ENCODE measurements at places on chromosomes 3 and 15.

- DNase-seq: no peak
Measured at GRCh38 chr15:45892182-45892581, 257.4 kb downstream of the SQOR start.

DNA sequence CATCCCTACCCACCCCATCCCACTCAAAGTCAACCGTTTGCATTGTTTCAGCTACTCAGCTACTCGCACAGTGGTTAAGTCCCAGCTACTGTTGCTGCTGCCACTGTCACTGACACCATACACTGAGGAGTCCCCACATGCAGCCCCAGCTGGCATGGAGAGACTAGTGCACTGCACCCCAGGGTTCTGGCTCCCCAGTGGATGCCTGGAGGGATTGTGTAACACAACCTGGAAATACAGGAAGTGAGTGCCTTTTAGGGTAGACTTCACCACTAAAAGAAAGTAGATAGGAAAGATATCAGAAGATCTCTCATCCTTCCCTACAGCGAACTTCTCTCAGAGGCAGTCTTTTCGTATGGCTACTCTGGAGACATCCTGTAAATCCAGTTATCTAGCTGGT, 169.2 kb upstream of the STRIT1 start:
- no peak for DNase-seq

DNA sequence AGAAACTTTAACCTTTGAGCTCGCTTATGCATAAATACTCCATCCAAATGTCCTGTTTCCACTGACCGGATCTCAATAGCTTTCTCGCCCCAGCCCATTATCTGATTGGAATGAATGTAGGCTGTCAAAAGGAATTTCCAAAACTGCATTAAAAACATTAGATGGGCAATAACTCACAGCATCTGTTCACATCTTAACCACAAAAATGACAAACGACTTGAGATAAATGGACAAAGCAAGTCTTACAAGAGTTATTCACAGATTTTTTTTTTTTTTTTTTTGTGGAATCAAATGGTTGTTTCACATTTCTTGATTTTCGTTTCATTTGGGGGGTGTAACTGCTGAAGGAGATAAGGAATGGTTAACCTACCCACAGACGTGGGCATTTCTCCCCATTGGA, 39.7 kb upstream of the SLC2A2 start:
- DNase-seq: no peak

DNA sequence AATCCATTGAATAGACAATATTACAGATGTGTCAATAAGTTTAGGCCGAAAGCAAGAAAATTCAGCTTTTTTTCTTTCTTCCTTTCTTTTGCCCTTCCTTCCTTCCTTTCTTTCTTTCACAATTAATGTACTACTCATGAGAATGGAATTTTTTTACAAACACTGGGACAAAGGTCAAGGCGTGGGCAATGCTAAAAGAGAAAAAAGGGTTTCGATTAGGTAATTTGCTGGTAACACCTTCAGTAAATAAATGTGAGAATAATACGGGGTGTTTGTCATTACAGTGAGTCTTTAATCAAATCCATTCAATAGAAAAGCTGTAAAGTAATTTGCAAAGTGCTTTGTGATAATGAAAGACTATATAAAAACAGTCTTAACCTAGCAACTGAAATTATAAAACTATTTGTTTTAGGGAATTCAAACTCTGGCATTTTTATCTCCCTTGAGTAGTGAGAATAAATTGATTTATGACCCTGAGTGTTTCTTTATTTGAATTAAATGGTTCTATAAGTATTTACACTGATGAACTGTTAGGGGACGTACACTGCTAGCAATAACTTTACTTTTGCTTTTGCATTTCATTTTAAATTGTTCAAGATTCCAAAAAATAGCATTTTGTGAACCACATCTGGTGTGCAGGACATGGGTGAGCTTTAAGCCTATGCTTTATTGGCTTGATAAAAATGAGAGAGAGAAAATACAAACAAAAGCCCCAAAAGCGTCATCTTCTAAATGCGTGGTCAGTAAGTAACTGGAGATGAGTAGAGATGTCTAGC, 104.2 kb upstream of the THRB start:
- DNase-seq: no peak

DNA sequence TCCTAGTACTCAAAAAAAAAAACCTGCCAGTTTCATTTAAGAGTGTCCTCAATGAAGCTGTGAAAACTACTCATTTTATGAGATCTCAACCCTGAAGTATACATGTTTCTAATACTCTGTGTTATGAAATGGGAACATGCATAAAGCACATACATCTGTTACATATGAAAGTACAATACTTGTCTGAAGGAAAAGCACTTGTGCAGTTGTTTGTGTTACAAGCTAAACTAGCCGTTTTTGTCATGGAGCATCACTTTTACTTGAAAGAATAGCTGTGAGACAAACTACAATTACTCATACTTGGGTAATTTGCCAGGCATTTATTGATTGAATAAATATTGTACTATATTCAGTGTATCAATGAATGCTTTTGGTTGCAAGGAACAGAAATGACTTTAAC, 72.7 kb downstream of the TIPARP start:
- DNase-seq: no peak

DNA sequence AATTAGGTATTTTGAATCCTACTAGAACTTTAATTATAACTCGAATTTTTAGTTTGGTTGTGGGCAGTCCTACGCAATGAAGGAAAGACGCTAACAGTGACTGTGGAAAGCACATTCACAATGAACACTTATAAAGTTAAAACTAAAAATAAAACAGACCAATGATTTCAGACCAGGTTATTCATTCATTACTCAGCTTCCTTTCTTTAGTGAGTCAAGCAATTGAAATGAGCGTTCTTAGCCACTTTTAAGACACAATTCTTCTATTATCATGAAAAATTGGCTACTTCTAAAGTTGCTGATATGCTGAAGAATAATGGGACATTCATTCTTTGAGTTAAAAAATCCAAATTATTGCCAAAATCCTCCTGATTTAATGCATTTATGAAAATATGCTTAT, 66.0 kb upstream of the CMSS1 start:
- no peak for DNase-seq

DNA sequence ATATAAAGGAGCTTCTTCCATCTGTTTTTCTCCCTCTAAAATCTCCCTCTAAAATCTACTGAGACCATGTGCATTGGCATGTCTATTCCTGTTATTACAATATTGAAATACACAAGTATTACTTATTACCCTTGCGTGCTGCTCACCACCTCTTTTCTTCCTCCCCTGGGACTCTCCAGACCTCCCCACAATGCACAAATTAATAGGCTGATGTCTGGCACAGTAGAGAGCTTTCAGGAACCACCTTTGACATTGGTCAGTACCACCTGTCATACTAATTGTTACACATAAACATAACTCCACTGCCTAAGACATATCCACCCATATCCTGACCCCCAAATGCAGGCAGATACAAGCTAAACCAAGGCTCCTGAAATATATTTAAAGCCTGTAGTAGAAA, 722.6 kb downstream of the FHIT start:
- DNase-seq: no peak

DNA sequence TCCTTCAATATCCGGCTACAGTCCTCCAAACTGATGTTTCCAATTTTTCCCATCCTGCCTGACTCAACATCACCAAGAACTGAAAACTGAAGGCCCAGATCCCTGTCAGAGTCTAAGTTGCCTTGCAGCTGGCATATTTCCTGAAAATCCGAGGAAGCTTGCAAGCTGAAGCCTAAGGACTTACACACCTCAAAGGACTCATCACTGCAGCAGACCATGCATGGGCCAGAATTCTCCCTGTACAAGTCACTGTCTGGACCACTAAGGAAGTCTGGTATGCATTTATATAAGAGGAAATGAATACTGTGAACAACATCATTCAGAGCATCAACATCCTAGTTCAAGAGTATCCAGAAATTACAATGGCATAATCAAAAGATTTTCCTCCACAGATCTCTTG, 548.8 kb upstream of the MDFIC2 start:
- no peak for DNase-seq

DNA sequence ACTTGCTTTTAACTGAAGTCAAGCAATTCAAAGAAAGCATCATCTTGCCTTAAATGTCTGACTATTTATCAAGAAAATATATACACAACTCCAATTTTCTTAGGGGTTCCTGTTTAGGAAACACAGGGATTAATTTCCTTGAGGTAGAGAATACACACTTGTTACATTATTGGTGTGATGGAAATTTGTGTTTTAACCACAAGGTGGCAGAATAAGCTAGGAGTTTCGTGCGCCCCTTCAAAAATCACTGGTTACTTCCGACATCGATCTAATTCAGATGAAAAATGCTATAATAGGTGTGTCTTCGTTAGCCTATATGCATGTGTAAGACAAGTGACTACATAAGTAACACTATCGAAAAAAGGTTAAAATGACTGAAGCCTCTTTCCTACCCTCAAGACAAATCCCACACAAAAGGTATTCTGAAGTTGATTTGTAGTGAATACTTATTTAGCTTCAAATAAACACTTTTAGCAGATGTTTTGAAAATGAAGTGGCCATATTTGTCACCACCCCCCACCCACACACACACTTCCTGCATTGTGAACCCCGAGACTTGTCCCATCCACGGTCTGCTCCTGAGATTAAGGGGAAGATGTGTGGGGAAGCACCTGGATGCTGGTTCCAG, 246.5 kb downstream of the ROBO1 start:
- peak; percentile 39 for DNase-seq

- DNase-seq: no peak
Measured at GRCh38 chr3:59935025-59935424, 885.2 kb upstream of the CFAP20DC start.

DNA sequence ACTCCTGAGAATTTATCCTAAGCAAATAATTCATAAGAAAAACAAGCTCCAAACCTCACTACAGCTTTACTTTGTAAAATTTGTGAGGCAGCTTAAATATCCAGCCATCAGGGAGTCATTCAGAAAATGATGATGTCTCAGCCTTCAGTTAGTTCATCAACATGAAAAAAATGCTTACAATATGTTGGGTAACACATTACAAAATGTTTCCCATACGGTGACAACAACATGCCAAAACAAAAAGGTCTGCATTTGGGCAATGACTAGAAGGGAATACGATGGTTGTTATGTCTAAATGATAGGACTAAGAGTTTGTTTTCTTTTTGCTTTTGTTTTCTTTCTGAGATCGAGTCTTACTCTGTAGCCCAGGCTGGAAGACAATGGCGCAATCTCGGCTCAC, 47.0 kb upstream of the CFAP161 start:
- no peak for DNase-seq

DNA sequence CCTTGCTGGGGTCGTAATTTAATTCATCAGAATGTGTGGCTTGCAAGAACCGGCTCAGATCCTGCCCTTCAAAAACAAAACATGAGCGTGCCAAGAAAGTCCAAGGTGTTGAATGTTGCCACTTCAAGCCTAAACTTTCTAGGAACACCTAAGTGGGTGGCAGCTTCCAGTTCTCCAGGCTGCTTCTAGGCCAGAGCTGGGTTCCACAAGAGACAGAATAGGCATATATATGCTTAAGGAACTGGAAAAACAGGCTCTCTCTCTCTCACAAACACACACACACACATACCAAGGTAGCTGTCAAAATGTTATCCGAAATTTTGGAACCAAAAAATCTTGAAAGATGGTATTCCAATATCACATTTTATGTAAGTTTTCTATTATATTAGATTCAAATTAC, 890 bp upstream of the ADIPOQ start:
- no peak for DNase-seq

DNA sequence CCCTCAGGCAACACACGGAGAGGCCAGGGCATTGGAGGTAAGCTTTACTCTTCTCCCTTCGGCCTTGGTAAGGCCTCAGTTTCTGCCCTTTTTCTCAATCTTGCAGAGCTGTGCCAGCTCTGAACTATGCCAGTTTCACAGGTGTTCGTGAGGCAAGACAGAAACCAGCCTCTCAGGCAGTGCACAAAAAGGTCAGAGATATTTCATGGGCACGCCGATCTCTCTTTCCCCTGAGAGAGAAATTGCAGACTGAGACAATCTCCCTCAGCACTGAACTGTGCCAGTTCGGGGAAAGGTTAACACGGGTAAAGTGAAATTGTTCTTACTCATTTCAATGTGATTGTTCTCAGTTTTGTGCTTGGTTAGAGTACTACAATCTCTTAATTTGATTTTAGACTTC, 88.5 kb downstream of the GMNC start:
- no peak for DNase-seq

- no peak for DNase-seq
Measured at GRCh38 chr3:173921732-173922131, 524.2 kb downstream of the NLGN1 start.

DNA sequence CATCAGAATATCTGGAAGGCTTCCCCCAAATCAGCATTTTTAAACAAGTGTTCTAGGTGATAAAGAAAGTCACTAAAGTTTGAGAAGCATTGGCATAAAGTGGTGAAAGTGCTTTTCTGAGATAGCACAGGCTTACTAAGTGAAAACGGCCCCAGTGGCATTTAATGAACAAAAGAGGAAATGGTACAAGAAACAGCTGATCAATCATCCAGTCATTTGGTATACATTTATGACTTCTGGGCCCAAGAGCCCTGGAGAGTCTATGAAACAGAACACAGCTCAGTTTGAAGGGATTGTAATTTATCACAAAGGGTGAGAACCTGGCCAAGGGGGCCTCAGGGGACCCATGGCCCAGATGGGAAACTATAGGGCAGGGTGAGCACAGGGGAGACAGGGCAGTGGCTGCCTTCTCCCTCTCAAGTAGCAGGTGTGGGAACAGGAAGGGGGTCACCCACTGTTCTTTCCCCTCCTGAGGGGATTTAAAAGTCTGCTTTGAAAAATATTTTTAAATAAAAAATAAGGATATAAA, 265.5 kb upstream of the ROPN1 start:
- DNase-seq: no peak

DNA sequence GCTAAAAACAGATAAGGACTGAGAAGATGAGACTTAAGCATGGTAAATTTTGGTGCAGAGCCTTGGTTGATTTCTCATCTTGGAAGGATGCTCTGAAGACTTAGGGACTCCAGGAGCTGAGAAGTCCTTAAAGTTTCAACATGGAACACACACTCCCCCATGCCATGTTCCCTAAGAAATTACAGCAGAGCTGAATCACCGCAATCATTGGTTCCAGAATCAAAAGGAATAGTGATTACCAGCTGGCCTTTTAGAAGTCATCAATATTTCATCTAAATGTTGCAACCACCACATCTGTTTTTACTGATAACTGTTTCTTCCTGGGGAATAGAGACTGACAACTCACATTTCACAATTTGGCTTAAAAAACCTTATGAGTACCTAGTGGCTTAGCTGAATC, 229.3 kb downstream of the MINAR1 start:
- no peak for DNase-seq

- DNase-seq: no peak
Measured at GRCh38 chr15:25238716-25239470, 199.9 kb downstream of the UBE3A start.

GRCh38 chr15:50590288-50590687, 43.8 kb upstream of the USP50 start:
- no peak for DNase-seq

GRCh38 chr15:48058371-48058770, 62.4 kb upstream of the SLC24A5 start:
- peak; percentile 49 for DNase-seq

GRCh38 chr15:88193415-88193814, 63.1 kb downstream of the NTRK3 start:
- DNase-seq: no peak

DNA sequence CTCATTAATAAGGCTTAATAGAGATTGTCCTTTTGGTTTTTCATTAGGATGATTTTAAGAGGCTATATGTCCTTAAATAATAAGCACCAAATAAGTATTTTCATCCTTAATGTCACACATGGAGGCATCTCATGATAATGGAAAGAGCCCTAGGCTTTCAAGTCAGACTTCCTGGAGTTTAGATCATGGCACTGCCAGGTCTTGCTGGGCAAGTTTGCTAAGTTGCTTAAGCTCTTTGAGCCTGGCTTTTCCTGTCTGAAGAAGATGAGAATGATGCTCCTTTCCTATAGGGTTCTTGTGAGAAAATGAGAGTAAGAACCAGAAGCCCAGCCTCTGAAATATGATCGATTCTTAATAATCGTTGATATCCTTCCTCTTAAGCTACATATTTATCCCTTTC, 23.4 kb upstream of the P2RY12 start:
- no peak for DNase-seq
